ENCODE measurements at places on chromosomes 16 and 17.
A peak's percentile ranks its signal among the peaks of the same experiment; 100 is the strongest.

GRCh38 chr17:80469667-80470066, 6.7 kb downstream of the NPTX1 start:
- no peak for DNase-seq

GRCh38 chr16:56950881-56951771, 10.6 kb upstream of the CETP start:
- peak; percentile 39 for DNase-seq

DNA sequence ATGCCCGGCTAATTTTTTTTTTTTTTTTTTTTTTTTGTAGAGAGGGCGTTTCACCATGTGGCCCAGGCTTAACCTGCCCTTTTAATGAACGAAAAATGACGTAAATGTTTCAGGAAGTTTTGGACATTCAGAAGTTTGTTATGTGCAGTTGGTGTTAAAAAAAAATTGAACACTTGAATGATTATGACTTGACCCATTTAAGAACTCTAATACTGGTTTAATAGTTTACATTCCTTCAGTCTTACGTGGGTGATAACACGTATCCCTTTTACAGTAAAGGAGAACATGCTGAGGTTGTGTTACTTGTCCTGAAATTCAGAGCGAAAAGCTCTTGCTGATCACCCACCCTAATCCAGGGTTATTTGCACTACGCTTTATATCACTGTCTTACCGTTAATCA, 1.7 kb downstream of the MLYCD start:
- no peak for DNase-seq

DNA sequence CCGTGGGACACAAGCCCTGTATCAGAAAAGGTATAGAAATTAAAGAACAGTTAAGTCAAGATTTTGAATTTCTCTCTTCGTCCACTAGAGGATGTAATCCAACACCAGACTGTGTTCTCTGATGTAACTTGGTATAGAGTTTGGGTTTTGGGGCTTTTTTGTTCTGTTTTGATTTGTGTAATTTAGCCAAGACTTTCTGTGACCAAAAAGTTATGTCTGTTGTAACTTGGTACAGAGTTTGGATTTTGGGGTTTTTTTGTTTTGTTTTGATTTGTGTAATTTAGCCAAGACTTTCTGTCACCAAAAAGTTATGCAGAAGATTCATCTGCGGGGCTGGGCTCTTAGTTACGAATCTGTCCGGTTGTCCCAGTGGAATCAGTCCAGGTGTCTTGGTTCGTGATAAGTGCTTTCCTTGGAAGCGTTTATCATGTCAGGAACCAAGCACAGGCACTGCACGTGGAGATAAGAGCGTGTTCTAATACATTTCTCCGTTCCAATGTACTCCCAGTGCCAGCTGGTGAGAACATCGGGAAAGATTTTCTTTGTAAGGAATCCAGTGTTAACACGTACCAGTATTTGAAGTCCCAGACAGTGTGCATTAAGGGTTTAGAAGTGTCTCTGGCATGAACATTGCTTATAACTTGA, 44.1 kb upstream of the SEC14L1 start:
- no peak for DNase-seq

DNA sequence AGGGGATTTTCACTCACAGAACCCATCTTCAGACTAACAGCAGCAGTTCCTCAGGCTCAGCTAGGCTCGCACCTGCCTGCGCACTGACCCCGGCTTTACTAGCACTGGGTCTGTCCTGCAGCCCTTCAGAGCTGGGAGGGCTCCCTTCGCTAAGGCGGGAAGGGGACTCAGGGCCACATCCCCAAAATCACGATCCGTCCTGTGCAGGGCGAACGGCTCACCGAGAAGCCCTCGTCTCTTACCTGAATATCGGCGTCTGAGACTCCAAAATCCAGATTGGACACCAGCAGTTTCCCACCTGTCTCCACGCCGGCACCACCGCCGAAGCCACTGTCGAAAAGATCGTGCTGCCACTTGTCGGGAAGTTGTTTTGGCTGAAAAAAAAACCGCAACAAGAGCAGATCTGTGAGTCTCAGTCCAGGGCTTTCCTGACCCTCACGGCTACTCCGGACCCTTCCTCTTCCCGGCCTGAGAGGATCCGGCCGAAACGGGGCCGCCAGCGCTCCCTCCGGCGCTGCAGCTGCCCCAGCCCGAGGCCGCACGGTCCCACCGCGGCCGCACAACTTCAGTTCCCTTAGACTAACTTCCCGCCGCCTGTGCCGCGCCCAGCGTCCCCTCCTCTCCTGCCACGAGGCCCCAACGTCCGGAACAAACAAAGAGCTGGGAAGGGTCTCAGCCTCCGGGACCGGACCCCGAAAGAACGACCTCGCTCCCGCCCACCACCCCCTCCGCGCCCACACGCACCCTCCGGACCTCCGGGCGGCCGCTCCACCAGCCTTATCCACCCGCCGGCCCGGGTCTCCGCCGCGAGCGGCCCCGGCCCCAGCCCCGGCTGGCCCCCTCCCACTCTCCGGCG, 711 bp downstream of the ALYREF start:
- no peak for DNase-seq

DNA sequence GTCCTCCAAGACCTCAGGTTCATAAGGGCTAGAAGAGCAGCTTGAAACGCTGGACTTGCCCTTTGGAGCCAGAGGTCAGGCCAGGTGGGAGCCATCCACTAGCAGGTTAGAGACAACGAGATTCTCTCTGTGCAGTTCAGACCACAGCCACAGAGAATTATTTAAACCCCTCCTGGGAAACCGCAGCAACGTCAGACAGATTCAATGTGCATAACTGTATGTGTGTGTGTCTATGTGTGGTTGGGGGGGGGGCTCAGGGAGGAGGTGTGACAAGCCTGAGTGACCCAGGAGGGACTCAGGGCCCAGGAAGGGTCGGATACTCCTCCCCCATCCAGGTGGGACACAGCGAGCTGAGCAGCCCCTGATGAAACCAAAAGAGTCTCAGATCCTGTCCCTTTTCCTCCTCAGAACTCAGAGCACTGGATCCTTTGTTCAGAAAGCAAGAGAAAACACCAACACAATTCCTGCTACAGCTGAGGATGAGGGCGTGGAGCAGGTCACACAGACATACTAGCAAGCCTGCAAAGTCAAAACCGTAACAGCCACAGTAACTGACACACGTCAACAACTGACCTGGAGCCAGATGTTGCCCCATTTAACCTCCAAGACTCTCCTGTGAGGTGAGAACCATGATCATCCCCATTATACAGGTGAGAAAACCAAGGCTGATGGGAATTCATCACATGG, 66.8 kb downstream of the XYLT1 start:
- DNase-seq = no peak

- no peak for DNase-seq
Observed at GRCh38 chr16:14347706-14348105, 276.6 kb downstream of the MRTFB start.

DNA sequence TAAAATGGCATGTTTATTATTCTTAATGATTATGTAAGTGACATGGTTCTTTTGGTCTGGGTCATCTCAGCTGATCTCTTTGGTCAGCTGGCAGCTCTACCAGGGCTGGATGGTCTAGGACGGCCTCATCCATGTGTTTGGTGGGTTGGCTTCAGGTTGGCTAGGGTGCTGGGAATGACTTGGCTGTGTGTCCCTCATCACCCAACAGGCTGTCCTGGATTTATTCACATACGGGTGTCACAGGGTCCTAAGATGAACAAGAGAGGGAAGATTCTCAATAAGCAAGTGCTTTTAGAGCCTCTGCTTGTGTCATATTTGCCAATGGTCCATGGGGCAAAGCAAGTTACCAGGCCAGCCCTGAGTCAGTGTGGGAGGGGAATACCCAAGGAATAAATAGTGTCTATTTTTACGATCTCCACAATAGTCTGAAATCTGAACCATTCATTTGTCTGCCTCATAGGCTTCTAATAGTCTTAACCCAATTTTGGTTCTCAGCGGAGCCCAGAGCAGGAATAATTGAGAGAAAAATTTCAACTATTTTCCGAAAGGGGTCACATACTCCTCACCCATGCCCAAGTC, 157.5 kb downstream of the HS3ST2 start:
- no peak for DNase-seq

- DNase-seq = no peak
Observed at GRCh38 chr17:3801347-3801746, 359 bp upstream of the ITGAE start.

DNA sequence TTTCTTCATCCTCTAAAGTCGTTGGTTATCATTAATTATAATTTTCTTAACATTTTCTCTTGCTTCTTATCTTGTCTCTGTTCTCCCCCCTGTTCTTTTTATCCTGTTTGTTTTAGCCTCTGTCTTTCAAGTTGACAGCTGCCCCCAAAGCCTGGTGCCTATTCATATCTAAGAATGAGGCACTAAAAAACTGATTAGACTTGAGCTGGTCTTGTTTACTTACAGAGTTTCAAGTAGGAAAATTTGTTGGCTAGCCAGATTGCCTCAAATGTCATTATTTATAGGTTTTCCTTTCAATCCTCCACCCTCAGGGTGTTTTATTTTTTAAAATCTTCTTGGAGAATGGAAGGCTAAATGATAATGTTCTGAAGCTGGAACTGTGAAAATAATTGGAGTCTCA, 236.0 kb downstream of the UTP18 start:
- no peak for DNase-seq

DNA sequence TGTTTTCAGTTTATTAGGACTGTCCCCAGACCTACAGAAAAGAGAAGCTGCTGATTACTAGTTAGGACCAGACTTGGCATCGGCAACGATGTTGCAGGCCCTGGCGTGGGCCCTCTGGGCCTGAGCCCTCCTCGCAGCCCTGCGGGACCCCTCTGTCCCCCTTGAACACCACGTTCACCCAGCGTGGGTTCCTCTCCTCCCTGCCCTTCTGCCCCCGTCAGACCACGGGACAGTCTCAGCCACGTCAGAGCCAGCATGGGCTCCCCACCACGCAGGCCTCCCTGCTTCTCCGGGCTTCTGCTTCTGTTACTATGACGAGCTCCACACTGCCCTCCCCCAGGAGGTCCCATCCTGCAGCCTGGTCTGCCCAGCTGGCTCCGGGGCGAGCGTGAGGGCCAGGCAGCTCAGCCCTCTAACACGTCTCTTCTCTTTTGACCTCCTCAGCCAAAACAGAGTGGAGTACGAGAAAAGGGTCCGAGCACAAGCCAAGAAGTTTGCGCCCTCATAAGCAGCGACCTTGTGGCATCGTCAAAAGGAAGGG, 9.1 kb upstream of the BAIAP3 start:
- DNase-seq = no peak

- DNase-seq = no peak
Observed at GRCh38 chr17:42136654-42137051, 14.0 kb downstream of the HSPB9 start.

GRCh38 chr16:28168991-28169554, 42.7 kb downstream of the XPO6 start:
- DNase-seq = peak; percentile 19

DNA sequence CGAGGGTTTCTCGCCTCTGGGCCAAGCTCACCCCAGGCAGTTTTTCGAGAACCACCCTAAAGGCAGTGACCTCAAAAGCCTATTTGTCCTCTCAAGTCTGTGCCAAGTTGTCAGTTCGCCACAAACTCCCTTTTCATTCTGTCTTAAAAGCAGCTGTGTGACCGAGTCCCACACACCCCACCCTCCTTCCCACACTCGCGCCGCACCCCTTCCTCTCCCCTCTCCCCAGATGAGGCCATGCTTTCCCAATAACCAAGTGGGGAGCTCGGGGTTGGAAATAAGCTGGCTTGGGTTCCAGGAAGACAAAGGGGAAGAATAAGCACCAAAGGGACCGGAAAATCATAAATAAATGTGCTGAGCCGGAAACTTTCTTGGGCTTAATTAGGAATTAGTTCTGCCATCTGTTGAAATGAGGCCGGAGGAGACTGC, 36.7 kb downstream of the GRIN2C start:
- no peak for DNase-seq

GRCh38 chr17:78769196-78769773, 12.8 kb downstream of the CYTH1 start:
- no peak for DNase-seq

- DNase-seq = no peak
Observed at GRCh38 chr16:4361944-4362311, 9.7 kb upstream of the VASN start.

- DNase-seq = no peak
Observed at GRCh38 chr17:53628011-53628410, 194.7 kb upstream of the KIF2B start.

DNA sequence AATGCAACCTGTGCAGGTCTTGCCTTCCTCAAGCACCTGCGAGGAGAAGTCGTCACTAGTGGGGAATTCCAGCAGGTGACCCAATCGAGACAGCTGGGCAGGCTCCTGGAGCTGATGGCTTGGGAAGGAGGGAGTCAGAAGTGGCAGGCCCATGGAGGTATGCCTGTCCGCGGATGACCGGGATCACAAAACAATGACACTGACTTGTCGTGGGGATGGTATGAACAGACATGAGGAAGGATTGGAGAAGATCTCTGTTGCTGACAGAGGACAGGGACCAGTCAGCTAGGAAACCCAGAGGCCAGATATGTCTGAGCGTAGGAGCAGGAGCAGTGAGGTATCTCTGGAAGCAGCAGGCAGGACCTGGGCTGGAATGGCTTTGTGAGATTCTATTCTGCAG, 233.3 kb downstream of the SOX9 start:
- no peak for DNase-seq

DNA sequence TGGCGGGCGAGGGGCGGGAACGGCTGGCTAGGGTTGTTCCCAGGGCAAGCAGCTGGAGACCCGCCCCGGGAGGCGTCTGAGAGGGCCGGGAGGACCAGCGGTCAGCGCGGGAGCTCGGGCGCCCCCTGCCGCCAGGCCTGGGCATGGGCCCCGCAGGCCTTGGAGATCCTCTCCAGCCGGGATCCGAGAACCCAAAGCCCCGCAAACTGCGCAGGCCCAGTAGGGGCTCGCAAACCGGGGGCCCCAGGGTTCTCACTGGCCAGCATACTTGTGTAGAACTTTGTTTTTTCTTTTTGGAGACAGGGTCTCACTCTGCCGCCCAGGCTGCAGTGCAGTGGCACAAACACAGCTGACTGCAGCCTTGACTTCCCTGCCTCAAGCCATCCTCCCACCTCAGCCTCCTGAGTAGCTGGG, 20.8 kb upstream of the ZNF423 start:
- no peak for DNase-seq

DNA sequence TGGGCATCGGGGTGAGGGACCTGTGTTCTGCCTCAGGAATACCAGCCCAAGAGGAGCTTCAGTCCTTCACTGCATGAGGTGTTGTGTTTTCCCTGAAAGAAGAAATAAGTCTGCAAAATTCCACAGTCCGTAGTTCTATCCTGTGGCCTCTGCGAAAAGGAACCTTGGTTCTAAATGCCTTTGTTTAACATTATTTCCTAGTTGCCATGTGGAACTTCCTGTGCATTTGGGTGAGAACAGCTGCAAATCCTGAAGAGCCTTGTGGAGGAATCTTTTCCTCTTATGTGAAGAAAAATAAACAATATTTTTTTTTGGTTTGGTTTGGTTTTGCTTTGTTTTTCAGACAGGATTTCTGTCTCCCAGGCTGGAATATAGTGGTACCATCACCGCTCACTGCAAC, 9.8 kb downstream of the PSKH1 start:
- DNase-seq = no peak

Data from activated CD8-positive, alpha-beta memory T cell treated with anti-CD3 and anti-CD28 coated beads for 1 hour (primary cell).